ENCODE measurements at places on chromosomes 1 and 21.

DNA sequence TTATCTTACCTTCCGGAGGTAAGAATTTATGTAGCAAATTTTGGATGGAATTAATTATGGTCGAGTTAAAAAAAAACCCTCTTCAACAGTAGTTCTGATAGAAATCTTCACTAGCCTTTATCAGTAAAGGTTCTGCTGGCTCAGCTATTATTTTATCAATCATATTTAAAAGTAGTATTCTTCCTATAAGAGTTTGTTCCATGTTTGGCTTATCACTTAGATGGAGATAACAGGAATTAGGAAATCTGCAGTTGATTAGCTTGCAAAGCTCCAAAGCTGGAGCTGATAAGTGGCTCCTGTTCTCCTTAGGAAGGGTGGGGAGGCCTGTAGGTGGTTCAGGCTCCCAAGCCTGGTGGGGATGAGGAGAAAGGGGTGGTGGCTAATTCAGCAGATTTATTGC lies 31.5 kb upstream of the DUSP10 start:
- DNase-seq, result no peak

GRCh38 chr1:118396829-118397495 lies 211.9 kb upstream of the SPAG17 start:
- DNase-seq, result no peak

DNA sequence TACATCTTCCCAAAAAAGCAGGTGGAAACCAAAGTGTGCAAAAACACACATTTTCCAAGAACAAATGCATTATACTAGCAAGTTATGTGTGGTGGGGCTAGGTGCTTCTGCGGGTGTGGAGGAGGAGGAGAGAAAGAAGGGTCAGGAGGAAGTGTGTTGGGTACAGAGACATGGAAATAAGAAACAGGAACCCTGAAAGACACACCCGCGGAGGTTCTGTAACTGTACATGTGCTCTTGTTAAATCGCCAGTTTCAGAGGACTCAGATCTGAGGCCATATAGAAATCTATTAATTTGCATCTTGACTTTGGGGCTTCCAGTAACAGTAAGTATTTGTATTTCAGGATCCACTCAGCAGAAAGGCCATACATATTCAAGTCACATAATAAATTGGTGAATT lies 30.9 kb downstream of the ERG start:
- no peak for DNase-seq

DNA sequence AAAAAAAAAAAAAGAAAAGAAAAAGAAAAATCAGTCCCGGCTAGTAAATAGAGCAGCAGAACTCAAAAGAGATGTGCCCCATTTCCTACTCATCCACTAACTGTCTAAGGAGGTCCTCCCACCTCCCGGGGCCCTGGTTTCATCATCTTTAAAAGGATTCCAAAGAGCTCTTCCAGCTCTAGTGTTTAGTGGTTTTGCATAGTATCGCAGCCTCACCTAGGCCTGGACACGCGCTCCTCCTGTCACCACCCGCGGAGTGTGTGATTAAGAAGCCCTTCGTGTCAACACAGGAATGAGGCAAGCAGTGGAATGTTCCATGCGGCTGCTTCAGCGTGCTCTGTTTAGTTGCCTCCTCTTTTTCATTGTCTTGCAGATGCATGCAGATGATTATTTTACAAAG lies 49.0 kb downstream of the LBR start:
- DNase-seq, result no peak

DNA sequence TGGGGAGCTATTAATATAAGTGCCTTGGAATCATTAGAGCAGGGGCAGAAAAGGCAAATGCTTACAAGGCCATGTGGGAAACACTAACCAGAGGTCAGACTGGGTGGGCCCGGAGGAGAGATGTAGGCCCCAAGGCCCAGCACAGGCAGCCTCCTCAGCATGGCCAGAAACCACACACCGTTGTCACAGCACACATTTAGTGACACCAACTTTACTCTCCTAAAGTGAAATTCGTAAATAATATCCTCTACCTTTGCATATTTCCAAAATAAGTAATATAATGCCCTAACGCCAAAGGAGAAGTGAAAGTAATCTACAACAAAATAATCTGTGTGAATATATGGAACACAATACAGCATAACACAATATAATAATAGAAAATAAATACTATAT lies 62.6 kb downstream of the KIF21B start:
- DNase-seq, result no peak

GRCh38 chr1:237812061-237812460 lies 78.7 kb downstream of the ZP4 start:
- no peak for DNase-seq

- no peak for DNase-seq
Observed at GRCh38 chr1:214838351-214838750, 235.4 kb downstream of the CENPF start.

- DNase-seq, result no peak
Observed at GRCh38 chr1:42936309-42937078, 22.2 kb downstream of the SLC2A1 start.

- DNase-seq, result no peak
Observed at GRCh38 chr21:29034678-29035077, 10.2 kb downstream of the USP16 start.

GRCh38 chr1:153509729-153510354 lies 25.9 kb downstream of the S100A6 start:
- no peak for DNase-seq

DNA sequence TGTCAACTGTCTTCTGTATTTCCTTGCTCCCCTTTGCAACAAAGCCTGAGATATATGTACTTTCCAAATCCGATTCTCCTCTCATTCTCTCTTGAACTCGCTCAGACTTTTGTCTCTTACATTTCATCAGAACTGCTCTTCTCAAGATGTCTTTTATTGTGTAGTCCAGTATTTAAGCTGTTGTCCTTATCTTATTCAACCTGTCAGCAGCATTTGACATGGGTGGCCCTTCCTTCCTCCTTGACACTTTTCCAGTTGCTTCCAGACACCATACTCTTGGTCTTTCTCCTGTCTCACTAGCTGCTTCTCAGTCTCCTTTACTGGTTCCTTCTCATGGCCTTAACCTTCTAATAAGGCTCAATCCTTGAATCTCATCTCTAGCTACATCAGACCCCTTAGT lies 47.0 kb downstream of the TSNAX start:
- no peak for DNase-seq

DNA sequence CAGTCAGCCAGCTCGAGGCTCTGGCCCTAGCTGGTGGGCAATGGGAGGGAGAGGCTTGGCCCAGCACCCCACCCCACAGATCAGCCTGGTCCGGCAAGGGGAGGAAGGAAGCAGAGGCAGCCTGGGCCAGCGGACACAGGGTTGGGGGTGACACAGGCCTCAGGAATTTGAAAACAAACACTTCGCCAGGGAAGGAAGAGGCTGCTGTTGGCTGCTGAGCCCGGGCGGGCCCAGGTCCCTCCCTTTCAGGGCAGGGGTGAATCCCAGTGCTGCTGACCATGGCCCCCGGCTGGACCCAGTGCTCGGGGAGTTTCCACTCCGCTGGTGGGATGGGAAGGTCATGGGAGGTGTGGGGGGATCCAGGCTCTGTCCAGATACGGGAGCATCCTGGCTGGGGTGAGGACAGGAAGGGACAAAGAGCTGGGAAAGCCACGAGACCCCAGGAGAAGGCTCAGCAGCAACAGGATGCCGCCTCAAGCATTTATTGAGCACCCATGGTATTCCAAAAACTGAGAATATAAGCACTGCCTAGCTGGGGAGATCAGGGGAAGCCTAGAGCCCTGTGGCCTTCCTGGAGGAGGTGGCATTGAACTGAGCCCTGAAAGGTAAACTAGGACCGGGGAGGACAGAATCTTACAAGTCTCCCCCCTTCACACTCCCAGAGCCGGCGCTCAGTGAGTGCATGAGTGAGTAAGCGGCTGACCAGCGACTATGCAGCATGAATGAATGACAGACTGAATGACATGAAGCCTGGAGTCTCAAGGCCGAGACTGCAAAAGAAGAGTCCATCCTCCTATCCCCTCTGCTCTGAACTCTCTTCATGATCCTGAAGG lies 26.2 kb upstream of the EPHA2 start:
- DNase-seq, result no peak

DNA sequence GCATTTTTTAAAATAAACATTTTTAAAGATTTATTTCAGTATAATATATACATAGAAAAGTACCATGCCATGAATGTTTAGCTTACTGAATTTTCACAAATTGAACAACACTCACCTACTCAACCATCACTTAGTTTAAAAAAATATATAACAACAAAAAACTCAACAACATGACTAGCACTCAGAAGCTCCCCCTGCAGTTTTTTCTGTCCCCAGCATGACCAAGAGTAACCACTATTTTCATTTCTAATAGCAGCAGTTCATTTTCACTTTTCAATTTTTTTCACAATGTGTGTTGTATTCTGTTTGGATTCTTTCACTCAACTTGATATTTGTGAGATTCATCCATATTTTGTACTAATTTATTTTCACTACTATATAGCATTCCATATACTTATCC lies 162.3 kb upstream of the POGK start:
- DNase-seq, result no peak

DNA sequence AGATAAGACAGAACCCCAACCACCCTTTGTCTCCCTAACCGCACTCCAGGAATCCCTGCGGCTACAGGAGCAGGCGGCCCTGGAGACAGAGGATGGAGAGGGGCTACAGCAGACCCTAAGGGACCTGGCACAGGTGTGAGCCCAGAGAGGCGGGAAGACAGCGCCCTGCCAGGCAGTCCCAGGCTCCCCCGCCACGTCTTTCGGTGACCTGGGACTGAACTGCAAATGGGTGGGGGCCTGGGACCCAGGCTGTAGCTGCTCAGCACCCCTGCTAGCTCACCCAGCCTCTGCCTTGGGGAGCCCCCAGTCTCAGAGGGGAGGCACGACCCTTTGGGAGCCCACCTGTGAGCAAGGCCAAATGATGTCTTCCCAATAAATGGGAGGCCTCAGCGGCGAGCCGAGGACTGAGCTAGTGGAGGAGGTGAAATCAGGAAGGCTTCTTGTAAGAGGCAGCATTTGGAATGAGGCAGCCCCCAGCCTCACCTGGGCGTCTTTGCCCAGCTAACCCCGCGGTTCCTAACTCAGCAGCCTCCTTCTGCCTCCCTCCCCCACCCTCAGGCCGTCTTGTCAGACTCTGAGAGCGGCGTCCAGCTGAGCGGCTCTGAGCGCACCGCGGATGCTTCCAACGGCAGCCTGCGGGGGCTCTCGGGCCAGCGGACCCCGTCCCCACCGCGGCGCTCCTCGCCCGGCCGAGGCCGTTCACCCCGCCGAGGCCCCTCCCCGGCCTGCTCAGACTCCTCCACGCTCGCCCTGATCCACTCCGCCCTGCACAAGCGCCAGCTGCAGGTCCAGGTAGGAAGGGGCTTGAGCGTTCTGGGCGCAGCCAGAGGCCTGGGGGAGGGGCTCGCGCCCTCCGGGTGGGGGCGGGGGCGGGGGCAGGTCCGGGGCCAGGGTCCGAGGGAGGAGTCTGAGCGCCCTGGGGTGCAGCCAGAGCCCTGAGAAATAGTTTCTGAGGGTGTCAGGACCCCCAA lies 16.9 kb downstream of the CROCC start:
- no peak for DNase-seq

GRCh38 chr21:42175110-42175710 lies 43.7 kb upstream of the ABCG1 start:
- DNase-seq, result no peak

GRCh38 chr1:227549892-227550291 lies 13.5 kb upstream of the ZNF678 start:
- no peak for DNase-seq

DNA sequence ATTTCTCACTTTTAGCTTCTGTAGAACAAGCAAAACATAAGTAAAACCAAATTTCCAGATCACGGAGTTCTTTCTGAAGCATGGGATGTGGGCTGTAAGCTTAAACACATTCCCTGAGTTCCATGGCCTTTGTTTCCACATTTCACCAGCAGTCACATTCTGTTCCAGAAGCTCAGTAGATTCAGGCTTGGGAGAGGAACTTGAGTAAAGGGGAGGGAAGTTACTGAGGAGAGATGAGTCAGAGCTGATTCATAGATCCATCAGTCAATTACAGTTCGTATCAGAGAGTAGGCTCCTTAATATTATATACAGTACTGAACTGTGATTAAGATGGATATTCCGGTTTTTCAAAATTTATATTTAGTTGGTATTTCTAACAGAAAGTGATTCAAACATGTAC lies 614.3 kb downstream of the NCAM2 start:
- DNase-seq, result no peak

DNA sequence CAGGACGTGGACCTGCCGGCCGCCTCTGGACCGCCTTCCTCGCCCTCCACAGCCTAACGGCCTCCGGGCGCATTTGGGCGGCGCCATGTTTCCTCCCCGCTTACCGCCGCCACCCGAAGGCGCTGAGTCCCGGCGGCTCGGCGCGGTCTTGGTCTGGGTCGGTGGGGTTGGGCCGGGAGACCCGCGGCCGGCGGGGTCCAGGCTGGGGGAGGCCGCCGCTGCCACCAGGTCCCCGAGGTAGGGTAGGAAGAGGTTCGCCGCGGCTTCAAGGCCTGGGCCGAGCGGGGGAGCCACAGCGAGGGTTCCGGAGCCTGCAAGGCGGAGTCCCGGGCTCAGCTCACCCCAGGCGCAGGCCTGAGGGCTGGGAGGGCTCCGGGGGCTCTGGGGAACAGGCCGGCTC lies 5.5 kb downstream of the OR2C3 start:
- no peak for DNase-seq

DNA sequence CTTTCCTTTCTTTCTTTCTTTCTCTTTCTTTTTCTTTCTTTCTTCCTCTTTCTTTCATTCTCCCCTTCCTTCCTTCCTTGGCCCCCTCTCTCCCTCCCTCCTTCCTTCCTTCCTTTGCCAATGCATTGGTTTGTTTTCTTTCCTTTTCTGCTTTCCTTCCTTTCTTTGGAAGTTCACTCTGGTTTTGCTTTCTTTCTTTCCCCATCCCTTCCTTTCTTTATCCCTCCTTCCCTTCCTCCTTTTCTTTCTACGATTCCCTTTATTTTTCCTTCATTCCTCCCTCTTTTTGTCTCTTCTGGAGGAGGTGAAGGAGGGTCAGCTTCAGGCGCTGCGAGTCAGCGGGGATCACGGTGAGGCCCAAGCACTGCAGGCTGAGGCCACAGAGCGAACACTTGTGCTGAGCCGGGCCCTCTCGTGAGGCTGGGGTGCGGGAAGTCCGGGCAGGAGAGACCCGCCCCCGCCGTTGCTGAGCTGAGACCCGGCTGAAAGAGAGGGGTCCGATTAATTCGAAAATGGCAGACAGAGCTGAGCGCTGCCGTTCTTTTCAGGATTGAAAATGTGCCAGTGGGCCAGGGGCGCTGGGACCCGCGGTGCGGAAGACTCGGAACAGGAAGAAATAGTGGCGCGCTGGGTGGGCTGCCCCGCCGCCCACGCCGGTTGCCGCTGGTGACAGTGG lies 1.5 kb downstream of the SIM2 start:
- DNase-seq, result no peak
